ENCODE measurements at places on chromosomes 2 and 18.

DNA sequence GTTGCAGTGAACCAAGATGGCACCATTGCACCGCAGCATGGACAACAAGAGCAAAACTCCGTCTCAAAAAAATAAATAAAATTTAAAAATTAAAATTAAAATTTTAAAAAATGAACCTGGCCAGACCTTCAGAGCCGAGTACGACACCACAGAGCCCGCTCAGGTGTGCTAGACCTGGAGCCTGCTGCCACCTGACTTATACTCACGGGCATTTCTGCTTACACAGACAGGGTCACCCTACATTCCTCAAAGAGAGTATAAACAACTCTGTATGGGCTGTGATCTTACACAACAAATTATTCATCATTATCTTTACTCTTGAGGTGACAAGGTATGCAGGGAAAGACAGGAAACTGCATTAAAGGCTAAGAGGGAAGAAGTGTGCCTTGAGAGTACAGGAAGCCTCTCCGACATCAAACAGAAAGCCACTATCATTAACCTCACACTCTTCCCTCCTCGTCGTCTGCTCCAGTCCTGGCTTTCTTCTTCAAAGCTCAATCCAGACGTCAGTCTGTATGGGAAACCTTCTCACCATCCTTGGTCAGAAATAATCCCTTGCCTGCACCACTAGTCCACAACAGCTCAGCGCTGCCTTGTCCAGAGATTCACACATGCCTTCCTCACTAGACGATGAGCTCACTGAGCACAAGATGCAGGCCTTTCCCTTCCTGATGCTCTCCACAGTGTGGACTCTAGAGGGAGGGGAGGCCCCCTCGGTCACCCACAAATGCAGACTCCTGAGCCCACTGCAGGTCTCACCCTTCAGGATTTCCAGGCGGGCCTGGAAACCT lies 56.2 kb downstream of the UXS1 start:
- no peak for DNase-seq

DNA sequence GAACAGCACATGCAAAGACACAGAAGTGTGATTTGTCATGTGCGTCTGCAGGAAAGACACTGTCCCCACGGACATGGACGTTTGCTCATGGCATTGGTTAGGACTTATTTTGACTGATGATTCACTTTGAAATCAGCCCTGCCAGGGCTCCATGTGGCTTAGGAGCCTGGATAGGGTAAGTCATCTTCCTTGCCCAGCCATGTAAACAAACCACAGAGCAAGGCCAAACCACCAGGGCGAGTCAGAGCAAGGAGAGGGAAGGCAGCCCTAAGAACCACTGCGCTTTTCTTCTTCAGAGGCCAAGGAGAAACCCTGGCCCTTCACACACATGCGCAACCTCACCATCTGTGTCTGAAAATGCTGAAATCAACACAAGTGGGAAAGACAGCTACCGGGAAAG lies 88.8 kb downstream of the GFPT1 start:
- DNase-seq: no peak

GRCh38 chr2:11343650-11344341 lies 640 bp downstream of the ROCK2 start:
- DNase-seq: peak; percentile 58

- no peak for DNase-seq
Measured at GRCh38 chr2:145573608-145574007, 1053.7 kb upstream of the ZEB2 start.

DNA sequence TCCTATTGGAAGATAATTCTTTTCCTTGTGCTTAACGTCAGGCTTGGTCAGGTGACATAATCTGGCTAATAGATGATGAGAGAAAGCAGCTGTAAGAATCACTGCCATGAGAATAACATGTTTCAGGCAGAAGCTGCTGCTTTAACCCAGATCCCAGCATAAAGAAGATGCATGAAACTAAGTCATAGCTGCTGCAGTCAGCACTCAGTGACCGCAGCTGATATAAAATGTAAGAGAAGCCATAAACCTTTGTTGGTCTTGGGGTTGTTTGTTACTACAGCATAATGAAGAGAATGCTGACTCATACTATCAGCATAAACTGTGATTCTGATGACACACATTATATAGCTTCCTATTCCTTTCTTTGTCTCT lies 274.3 kb upstream of the TRIB2 start:
- DNase-seq: no peak

DNA sequence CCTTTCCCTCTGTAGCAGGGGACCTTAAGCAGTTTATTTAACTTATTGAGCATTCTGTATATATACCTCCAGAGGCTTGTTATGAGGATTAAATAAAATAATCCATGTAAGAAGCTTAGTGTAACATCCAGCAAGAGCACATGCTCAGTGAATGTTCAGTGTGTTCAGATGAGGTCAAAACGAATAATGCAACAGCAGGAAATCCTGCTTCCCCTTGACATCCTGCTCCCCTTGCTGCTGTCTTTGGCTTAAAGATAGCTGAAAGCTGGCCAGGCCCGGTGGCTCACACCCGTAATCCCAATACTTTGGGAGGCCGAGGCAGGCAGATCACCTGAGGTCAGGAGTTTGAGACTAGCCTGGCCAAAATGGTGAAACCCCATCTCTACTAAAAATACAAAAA lies 68.7 kb downstream of the COL4A4 start:
- peak; percentile 9 for DNase-seq
